Activated naive CD4-positive, alpha-beta T cell treated with anti-CD3 and anti-CD28 coated beads for 36 hours (primary cell): ENCODE measurements at places on chromosomes 2 and 18. TPM values are rescaled to one million over a fixed set of nuclear protein-coding genes. Genes with fewer than 3 reads are reported as not detected.

DNA sequence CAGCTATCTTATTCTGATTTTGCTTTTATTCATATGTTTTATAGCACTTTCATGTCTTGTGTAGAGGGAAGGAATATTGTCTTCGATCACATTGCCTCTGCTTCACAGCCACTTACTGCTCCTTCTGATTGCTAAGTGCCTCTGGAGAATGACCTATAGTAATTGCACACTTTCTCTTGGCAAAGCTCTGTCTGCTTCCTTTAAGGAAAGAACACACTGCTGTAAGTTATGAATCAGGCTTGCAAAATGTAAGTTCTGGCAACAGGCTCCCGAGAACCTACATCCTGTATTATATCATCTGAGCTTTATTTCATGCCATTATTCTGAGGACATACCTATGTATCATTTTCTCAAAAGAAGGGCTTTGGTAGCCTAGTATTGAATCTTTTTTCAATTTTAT is 170.7 kb downstream of the ZNF804A start:
- no peak for DNase-seq

GRCh38 chr2:96788442-96789244 is 27.4 kb upstream of the CNNM3 start:
- DNase-seq, result no peak

DNA sequence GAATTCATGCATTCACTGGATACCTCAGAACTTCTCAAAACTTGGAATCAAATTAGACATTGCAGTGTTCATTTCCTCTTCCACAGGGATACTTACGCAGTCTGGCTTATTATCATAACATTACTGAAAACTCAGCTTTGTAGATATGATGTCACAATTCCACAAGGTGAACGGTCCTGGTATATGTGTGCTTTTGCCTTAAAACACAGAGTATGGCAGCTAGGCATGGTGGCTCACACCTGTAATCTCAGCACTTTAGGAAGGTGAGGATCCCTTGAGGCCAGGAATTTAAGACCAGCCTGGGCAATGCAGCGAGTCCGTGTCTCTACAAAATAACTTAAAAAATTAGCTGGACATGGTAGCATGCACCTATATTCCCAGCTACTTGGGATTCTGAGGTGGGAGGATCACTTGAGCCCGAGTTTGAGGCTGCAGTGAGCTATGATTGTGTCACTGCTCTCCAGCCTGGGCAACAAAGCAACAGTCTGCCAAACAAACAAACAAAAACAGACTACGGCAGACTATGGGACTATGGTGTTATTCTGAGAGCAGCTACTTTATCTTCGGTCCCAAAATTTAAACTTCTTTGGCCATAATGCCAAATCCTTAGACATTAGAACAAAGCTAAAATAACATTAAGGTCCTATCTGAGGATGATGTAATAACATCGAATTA is 1191.9 kb upstream of the SLC39A10 start:
- peak; percentile 6 for DNase-seq

SPDYA gene
- 1.8 TPM for total RNA-seq

- DNase-seq, result no peak
These were observed 9.6 kb upstream of the LRP1B start for GRCh38 chr2:142140434-142140845.
